Activated CD8-positive, alpha-beta T cell treated with anti-CD3 and anti-CD28 coated beads for 36 hours (primary cell): ENCODE measurements at places on chromosomes 6 and 20. TPM values are rescaled to one million over a fixed set of nuclear protein-coding genes. Genes with fewer than 3 reads are reported as not detected.
A peak's percentile ranks its signal among the peaks of the same experiment; 100 is the strongest.

- no peak for DNase-seq
- no peaks in the 10 kb centered on the region for H3K4me1 ChIP-seq
- no peaks in the 10 kb centered on the region for H3K27me3 ChIP-seq
- H3K4me3 ChIP-seq, result no peak overlapping the region
- no peaks in the 10 kb centered on the region for H3K36me3 ChIP-seq
Observed at GRCh38 chr6:113558966-113559365, 298.2 kb upstream of the MARCKS start.

- no peaks in the 10 kb centered on the region for H3K4me1 ChIP-seq
- no peak overlapping the region for H3K27ac ChIP-seq
- H3K27me3 ChIP-seq, result no peaks in the 10 kb centered on the region
- H3K4me3 ChIP-seq, result no peak overlapping the region
- no peaks in the 10 kb centered on the region for H3K36me3 ChIP-seq
Observed at GRCh38 chr20:55140631-55141030, 665.2 kb downstream of the DOK5 start.

GRCh38 chr6:127436578-127437110, 22.5 kb downstream of the KIAA0408 start:
- no peak overlapping the region for H3K4me3 ChIP-seq
- no peaks in the 10 kb centered on the region for H3K4me1 ChIP-seq
- no peak for DNase-seq
- H3K36me3 ChIP-seq, result no peaks in the 10 kb centered on the region
- H3K27me3 ChIP-seq, result peaks cover 6% of the 10 kb centered on the region

- H3K27me3 ChIP-seq, result no peaks in the 10 kb centered on the region
- peak overlapping the region; percentile 96 for H3K27ac ChIP-seq
- H3K4me3 ChIP-seq, result peak overlapping the region; percentile 25
- H3K4me1 ChIP-seq, result peaks cover 92% of the 10 kb centered on the region
- peak; percentile 93 for DNase-seq
Observed at GRCh38 chr6:90233994-90234393, 62.6 kb downstream of the BACH2 start.

DNA sequence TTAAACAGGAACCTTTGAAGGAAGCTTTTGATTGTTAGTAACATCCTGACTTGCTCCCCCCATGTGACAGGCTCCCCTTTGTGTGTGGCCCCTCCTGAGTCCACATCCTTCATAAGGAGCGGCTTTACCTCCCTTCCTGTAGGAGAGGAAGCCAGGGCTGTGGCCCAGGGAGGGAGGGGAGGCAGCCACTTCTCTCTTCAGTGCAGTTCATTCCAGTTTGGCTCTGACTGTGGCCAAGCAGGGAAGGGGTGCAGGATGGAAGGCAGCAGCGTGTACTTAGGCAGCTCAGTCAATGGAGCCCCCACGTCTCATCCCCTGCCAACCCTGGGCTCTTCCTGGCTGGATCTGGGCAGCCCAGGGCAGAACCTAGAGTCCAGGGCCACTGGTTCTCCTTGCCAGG, 295.2 kb downstream of the QKI start:
- H3K36me3 ChIP-seq, result no peaks in the 10 kb centered on the region
- H3K4me1 ChIP-seq, result peaks cover 2% of the 10 kb centered on the region
- no peak for DNase-seq
- H3K4me3 ChIP-seq, result no peak overlapping the region
- no peak overlapping the region for H3K27ac ChIP-seq

GRCh38 chr6:135983718-135984343, 132.3 kb downstream of the PDE7B start:
- H3K4me3 ChIP-seq, result no peak overlapping the region
- H3K4me1 ChIP-seq, result no peaks in the 10 kb centered on the region
- H3K27ac ChIP-seq, result no peak overlapping the region
- no peak for DNase-seq
- H3K36me3 ChIP-seq, result no peaks in the 10 kb centered on the region

DNA sequence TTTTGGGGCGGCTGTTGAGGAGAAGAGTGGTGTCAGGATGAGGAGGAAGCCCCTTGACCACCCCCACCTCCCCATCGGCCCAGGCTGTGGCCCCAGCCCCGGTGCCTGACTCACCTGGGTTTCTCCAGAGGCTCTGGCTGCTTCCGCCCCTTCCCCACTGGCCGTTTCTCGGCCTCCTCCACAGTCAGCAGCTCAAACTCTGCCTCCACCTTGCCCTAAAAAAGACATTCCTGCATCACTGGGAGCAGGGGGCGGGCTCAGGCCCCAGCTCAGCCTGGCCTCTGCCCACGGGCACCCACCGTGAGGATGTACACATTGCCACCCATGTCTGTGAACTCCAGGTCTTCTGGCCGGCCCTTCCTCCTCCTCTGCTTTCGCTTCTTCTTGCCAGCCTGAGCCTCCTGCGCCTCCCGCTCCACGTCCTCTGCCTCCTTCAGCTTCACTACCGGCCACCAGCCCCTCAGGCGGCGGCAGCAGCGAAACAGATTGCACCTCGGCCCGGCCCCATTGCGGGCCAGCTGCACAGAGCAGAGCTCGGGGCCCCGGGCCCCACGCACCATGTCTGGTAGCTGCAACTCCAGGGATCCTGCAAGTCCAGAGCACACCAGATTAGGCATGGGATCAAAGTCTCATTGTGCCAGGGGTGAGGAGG, 17.3 kb downstream of the ERGIC3 start:
- no peak overlapping the region for H3K4me3 ChIP-seq
- DNase-seq, result no peak
- H3K36me3 ChIP-seq, result peaks cover 6% of the 10 kb centered on the region
- H3K4me1 ChIP-seq, result no peaks in the 10 kb centered on the region

DNA sequence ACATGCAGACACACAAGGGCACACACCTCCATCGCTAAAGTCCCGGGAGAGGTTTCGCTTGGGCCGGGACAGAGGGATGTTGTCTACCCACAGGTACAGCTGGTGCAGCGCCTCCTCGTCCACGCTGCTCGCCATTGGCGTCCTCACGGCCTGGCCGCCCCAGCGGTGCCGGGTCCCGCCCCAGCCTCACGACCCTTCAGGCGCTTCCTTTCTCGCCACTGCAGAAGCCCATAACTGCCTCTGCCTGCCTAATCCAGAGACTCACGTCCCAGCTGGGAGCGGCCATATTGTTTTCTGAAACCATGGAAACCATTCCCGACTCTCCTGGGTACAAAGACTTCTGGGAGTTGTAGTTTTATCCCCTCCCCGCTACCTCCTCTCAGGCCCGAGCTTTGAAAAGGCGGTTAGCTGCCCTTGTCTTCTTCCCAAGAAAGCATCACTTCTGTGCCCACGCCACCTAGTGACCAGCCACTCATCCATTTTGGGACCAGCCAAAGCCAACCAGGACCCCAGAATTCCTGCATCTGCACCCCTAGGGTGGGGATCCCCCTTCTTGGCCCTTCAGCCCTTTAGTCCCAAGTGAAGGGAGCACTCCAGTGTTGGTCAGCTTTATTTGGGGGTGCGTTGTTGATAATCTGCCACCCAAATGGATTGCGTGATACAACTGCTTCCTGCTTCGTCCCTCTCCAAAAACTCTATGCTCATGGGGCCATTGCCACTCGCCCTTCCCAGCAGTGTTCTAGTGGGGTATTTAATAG, at the start of gene SPEF1:
Gene SPEF1 (minus strand): TSS at position 296 of the 758 bp plus-strand sequence. CDS start 161 bp downstream, at position 135.
- H3K4me3 ChIP-seq, result peak within 1 kb of the TSS; percentile 43
- H3K36me3 ChIP-seq, result peaks cover 13% of the 10 kb centered on the region
- H3K27ac ChIP-seq, result no peak within 1 kb of the TSS
- DNase-seq, result peak; percentile 64

DNA sequence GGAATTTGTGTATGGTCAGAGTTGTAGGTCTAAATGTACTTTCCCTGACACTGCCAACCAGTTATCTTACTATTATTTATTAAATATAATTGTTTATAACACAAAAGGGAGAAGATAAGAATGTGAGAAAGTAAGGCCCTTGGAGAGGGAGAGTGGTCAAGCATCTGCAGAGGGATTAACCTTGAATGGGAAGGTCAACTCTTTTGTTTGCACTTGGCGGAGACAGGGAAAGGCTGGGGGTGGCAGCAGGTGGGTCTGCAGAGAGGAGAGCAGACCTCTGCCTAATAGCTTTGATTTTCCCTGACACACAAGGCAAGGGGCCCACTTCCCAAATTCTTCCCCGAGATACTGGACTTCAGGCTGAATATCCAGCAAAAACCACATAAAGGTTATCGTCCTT, 4.2 kb downstream of the LRP11 start:
- no peaks in the 10 kb centered on the region for H3K36me3 ChIP-seq
- H3K4me3 ChIP-seq, result no peak overlapping the region
- no peak overlapping the region for H3K27ac ChIP-seq
- H3K27me3 ChIP-seq, result peaks cover 30% of the 10 kb centered on the region
- DNase-seq, result no peak
- H3K4me1 ChIP-seq, result peaks cover 7% of the 10 kb centered on the region

DNA sequence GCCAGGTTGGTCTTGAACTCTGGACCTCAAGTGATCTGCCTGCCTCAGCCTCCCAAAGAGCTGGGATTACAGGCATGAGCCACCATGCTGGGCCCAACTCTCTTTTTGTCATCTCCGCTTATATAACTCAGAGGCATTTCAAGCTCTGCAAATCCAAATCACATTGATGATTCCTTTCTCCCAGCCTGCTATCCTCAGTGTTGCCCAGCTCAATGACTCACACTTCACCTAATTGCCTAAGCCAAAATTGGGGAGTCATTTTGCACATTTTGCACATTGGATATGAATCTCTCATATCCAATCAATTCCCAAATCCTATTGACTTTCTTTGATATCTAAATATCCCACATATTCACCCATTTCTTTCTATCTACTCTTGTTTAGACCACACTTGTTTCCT, 3.9 kb downstream of the UTRN start:
- H3K4me3 ChIP-seq, result no peak overlapping the region
- H3K36me3 ChIP-seq, result no peaks in the 10 kb centered on the region
- no peak overlapping the region for H3K27ac ChIP-seq
- peaks cover 15% of the 10 kb centered on the region for H3K4me1 ChIP-seq
- H3K27me3 ChIP-seq, result peaks cover 8% of the 10 kb centered on the region

- no peak for DNase-seq
- H3K27me3 ChIP-seq, result no peaks in the 10 kb centered on the region
- no peak overlapping the region for H3K4me3 ChIP-seq
- H3K4me1 ChIP-seq, result peaks cover 29% of the 10 kb centered on the region
- H3K36me3 ChIP-seq, result peaks cover 29% of the 10 kb centered on the region
Observed at GRCh38 chr6:13703496-13703895, 8.1 kb downstream of the RANBP9 start.

DNA sequence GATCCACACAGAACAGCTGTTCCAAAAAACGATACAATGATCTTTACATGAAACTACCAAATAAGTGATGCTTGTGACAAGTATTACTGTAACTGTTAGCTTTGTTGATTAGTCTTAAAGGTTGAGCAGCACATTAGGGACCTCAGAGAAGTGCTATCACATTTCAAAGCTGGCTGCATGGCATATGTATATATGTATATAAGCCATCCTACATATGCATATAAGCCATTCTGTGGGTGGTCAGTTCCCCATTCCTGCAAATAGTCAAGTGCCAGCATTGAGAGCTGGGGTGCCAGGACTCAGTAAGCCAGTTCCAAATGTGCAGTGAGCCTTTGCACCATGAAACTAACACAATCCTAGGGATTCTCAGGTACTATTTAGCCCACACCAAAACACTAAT, 296.3 kb downstream of the FOXC1 start:
- H3K27me3 ChIP-seq, result no peaks in the 10 kb centered on the region
- no peak overlapping the region for H3K4me3 ChIP-seq
- H3K36me3 ChIP-seq, result peaks cover 19% of the 10 kb centered on the region
- DNase-seq, result no peak
- H3K4me1 ChIP-seq, result no peaks in the 10 kb centered on the region

Gene MOG
- total RNA-seq, result not detected

Gene ENPP4
- total RNA-seq, result 6.6 TPM

Gene TPD52L2
- 44.6 TPM for total RNA-seq

Gene LKAAEAR1
- total RNA-seq, result 0.43 TPM
